ENCODE measurements at places on chromosomes 3 and 15. TPM values are rescaled to one million over a fixed set of nuclear protein-coding genes. Genes with fewer than 3 reads are reported as not detected.

- no peak overlapping the region for H3K27ac ChIP-seq
- no peaks in the 10 kb centered on the region for H3K27me3 ChIP-seq
- H3K4me1 ChIP-seq, result peaks cover 23% of the 10 kb centered on the region
- DNase-seq, result no peak
- H3K4me3 ChIP-seq, result no peak overlapping the region
- H3K36me3 ChIP-seq, result peaks cover 3% of the 10 kb centered on the region
Observed at GRCh38 chr3:143653493-143653892, 194.8 kb downstream of the SLC9A9 start.

DNA sequence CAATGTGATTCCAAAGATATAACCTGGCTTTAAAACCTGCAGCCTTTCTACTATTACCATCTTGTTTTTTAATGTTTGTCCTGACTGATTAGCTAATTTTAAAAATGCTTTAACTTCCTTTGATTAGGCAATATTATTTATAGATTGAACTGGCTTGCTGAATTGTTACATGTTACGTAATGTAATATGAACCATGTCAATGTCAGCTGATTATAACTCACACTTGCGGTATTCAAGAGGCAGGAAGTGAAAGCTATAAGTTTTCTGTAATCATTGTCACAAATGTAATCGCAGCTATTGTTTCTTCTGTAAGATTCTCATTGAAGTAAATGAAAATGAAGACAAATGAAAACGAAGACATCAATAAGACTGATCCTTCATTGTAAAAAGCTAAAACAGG lies 146.8 kb downstream of the ROBO2 start:
- peaks cover 7% of the 10 kb centered on the region for H3K4me1 ChIP-seq
- no peak overlapping the region for H3K27ac ChIP-seq
- H3K4me3 ChIP-seq, result no peak overlapping the region
- no peaks in the 10 kb centered on the region for H3K36me3 ChIP-seq

- no peaks in the 10 kb centered on the region for H3K27me3 ChIP-seq
- H3K4me1 ChIP-seq, result peaks cover 20% of the 10 kb centered on the region
- H3K36me3 ChIP-seq, result no peaks in the 10 kb centered on the region
- no peak overlapping the region for H3K4me3 ChIP-seq
Observed at GRCh38 chr3:30581982-30582381, 24.4 kb upstream of the TGFBR2 start.

DNA sequence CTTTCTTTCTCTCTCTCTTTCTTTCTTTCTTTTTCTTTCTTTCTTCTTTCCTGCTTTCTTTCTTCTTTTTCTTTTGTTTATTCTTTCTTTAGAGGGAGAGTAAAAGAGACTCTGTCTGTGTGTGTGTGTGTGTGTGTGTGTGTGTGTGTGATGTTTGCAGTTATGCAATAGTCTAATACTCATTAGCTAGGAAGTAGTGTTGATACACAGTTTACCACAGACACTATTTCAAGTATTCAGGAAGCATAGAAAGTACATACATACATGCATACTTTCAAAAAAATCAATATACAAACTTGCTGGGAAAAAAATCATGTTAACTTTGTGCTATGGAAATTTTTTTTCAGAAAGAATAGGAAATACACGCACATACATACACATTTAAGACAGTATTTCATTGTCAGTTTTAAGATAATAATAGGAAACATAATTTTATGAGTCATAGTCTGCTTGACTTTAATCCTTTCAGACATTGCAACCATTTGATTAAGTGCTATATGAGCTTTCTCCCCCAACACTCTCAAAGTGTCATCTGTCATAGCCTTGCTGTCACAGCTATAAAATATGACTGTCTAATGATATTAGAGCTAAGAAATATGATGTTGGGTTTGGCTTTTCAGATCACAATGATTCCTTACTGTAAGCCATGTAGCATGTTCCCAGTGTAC lies 74.9 kb upstream of the EPHA3 start:
- DNase-seq, result no peak
- no peak overlapping the region for H3K27ac ChIP-seq
- no peak overlapping the region for H3K4me3 ChIP-seq
- H3K27me3 ChIP-seq, result no peaks in the 10 kb centered on the region
- H3K4me1 ChIP-seq, result peaks cover 6% of the 10 kb centered on the region
- no peaks in the 10 kb centered on the region for H3K36me3 ChIP-seq

DNA sequence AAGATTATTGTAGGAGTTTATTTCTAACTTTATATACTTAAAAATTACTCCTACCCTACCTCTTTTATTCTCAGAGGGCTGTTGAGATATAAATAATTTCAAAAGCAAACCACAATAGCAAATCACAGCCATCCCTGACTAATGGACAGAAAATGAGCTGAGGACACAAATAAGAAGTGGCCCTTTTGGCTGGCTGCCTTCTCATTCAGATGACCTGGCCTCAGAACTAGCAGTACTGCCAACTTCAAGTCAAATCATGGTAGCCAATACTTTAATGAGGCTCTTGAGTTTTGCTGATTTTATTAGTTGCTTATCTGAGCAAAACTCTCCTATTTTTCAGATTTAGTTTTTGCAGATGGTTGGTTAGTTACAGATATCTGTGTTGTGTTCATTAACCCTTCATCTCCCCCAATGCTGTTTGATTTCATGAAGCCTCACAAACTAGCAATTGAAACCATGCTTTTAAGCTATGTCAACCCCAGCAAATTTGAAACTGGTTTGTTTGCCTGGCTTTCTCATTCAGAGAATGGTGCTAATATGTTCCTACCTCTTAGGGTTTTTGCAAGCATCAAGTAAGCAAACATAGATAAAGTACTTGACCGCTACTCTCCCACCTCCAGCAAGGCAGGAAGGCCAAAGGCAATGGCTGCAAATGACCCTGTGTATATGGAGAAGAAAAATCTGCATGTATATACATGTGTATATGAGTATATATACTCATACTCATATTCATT lies 73.4 kb upstream of the HACD2 start:
- H3K36me3 ChIP-seq, result peaks cover 53% of the 10 kb centered on the region
- no peak overlapping the region for H3K4me3 ChIP-seq
- no peak for DNase-seq
- H3K27ac ChIP-seq, result peak overlapping the region; percentile 93

DNA sequence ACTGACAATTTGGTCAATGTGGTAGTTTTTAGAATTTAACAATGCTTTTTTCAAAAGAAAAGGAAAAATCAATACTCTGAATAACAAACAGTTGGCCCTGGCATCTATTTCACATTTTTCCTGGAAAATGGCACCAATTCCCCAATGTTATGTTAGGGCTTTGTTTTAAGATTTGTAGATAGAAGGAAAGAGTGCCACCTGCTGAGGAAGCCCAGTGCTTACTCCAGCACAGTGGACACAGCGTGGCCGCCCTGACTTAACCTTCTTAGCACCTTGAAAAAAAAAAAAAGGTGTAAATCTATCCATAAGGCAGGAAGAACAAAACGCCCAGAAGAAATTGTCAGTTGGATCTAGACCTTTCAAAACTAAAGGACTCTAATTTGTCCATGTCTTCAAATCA lies 110.7 kb upstream of the CNTN4 start:
- DNase-seq, result no peak
- H3K27ac ChIP-seq, result no peak overlapping the region
- H3K36me3 ChIP-seq, result no peaks in the 10 kb centered on the region
- no peak overlapping the region for H3K4me3 ChIP-seq
- H3K4me1 ChIP-seq, result no peaks in the 10 kb centered on the region

DNA sequence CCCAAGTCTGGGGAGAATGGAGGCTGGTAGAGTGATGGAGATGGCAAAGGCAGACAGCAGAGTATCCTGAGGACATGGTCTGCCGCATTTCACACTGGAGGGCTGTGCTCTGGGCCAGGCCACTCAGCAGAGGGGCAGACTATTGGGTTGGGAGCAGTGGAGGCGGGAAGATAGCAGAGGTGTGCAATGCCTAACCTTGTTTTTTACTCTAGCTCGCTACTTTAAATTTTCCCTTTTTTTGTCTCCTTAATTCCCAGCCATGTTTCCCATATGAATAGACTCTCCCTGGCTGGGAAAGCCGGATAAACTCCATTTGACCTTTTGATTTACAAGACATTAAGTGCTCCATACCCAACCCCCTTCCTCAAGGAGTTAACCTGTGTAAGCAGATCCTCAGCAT lies 33.5 kb upstream of the ST6GAL1 start:
- no peak for DNase-seq
- peaks cover 19% of the 10 kb centered on the region for H3K4me1 ChIP-seq
- H3K36me3 ChIP-seq, result no peaks in the 10 kb centered on the region
- no peak overlapping the region for H3K4me3 ChIP-seq
- no peak overlapping the region for H3K27ac ChIP-seq

Gene GPX1
- 87.9 TPM for total RNA-seq

Gene GOLGA6A
- total RNA-seq, result 0.12 TPM

Gene MAN2A2
- 51.4 TPM for total RNA-seq

Gene CCR2
- not detected for total RNA-seq

Data from chondrocyte (in vitro differentiated cells).